Tibial nerve (tissue), 4 donors: ENCODE measurements at places on chromosomes 4 and X. TPM values are rescaled to one million over a fixed set of nuclear protein-coding genes. Genes with fewer than 3 reads are reported as not detected.

GRCh38 chr4:122576261-122577188 is 44.3 kb downstream of the IL21 start:
- no peak for DNase-seq
- H3K27ac ChIP-seq = no peak overlapping the region
- no peaks in the 10 kb centered on the region for H3K4me1 ChIP-seq

- no peaks in the 10 kb centered on the region for H3K36me3 ChIP-seq
- H3K4me1 ChIP-seq = no peaks in the 10 kb centered on the region
- no peaks in the 10 kb centered on the region for H3K27me3 ChIP-seq
- H3K4me3 ChIP-seq = no peak overlapping the region
- no peak for DNase-seq
- H3K27ac ChIP-seq = no peak overlapping the region
These were observed 83.4 kb downstream of the TMEM164 start for GRCh38 chrX:110086162-110086915.

Gene MAGEA6
- total RNA-seq = not detected

Gene TCP11X2
- total RNA-seq = not detected

- H3K27me3 ChIP-seq = no peaks in the 10 kb centered on the region
- no peak for DNase-seq
- no peaks in the 10 kb centered on the region for H3K4me1 ChIP-seq
- H3K27ac ChIP-seq = no peak overlapping the region
- H3K4me3 ChIP-seq = no peak overlapping the region
- H3K36me3 ChIP-seq = no peaks in the 10 kb centered on the region
These were observed 141.2 kb downstream of the DHX15 start for GRCh38 chr4:24443200-24443599.

Gene NOCT
- 3.9 TPM for total RNA-seq

Gene TMPRSS11A
- total RNA-seq = not detected

Gene GABRE
- total RNA-seq = 46.5 TPM
